Stimulated activated CD4-positive, alpha-beta T cell treated with anti-CD3 and anti-CD28 coated beads, Interleukin-2, amount 100 ng/mL, for 24 hours (primary cell): ENCODE measurements at places on chromosomes 13 and 19.

DNA sequence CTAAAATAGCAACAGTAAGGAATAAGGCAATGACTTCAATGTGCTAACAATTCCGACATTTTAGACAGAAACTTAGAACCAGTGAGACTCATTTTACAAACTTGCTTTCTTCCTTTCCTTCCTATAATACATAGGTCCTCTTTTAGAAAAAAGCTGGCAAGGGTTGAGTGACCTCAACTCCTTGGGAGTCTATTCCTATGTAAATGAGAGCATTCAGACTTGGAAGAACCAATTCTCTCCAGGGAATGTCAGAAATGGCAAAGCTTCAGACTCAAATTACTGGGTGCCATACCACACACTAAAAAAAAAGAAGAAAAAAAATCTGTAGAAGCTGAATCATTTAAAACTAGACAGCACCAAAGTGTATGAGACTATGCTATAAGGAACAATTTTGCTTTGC, 1328.2 kb downstream of the OLFM4 start:
- DNase-seq: no peak

DNA sequence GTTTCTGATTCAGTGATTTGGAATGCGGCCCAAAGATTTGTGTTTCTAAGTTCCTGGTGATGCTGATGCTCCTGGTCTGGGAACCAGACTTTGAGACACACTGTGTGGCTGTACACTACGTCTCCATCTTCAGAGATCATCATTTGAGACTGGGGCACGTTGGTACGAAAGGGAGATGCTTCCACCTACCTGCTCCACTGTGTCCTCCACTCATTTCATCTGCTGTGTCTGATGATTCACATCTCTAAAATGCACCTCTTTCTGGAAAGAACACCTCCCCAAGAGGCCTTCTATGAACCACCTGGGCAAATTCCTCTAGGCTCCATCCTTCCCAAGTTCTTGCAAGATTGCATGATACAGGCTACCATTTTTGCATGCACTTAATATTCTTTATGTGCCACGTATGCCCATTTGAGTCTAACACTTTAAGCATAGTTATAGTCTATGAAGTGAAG, 58.6 kb downstream of the ERCC5 start:
- DNase-seq: no peak

GRCh38 chr13:113477724-113478123, 12.8 kb downstream of the DCUN1D2 start:
- DNase-seq: no peak

GRCh38 chr13:60318186-60318585, 78.8 kb upstream of the TDRD3 start:
- no peak for DNase-seq

- DNase-seq: no peak
Observed at GRCh38 chr13:100543872-100544602, 44.6 kb downstream of the GGACT start.

GRCh38 chr19:37914908-37915307, 7.9 kb downstream of the SIPA1L3 start:
- DNase-seq: no peak

GRCh38 chr13:105929505-105929904, 606.0 kb downstream of the EFNB2 start:
- DNase-seq: no peak

GRCh38 chr13:28493740-28494503, 1.0 kb downstream of the FLT1 start:
- peak; percentile 23 for DNase-seq
